ENCODE measurements at places on chromosomes 6 and 20.

- DNase-seq = no peak
These were observed 157.8 kb downstream of the CDKAL1 start for GRCh38 chr6:20692023-20692422.

- no peak for DNase-seq
These were observed 13.3 kb upstream of the BAK1 start for GRCh38 chr6:33593414-33593727.

DNA sequence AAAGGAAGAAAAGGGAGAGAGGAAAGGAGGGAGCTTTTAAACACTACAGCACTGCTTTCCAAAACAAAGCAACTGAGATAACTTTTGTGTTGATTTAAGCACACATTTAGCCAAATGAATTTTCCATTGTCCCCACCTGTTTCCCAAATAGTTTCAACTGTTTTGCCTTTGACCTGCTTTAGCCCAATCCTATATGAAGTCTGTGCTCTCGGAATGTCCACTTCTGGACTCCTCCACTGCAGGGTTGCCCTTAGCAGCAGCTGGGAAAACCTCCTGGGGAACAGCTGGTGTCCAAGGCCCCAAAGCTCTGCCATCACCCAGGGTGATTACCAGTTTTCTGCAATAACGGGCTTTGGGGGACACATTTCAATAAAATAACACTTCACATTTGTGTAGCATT lies 44.9 kb upstream of the PKHD1 start:
- no peak for DNase-seq

GRCh38 chr6:44679438-44680201 lies 292.1 kb downstream of the CDC5L start:
- no peak for DNase-seq

GRCh38 chr6:121520337-121521163 lies 85.1 kb downstream of the GJA1 start:
- no peak for DNase-seq

GRCh38 chr6:71412559-71413140 lies 124.0 kb downstream of the OGFRL1 start:
- DNase-seq = no peak

DNA sequence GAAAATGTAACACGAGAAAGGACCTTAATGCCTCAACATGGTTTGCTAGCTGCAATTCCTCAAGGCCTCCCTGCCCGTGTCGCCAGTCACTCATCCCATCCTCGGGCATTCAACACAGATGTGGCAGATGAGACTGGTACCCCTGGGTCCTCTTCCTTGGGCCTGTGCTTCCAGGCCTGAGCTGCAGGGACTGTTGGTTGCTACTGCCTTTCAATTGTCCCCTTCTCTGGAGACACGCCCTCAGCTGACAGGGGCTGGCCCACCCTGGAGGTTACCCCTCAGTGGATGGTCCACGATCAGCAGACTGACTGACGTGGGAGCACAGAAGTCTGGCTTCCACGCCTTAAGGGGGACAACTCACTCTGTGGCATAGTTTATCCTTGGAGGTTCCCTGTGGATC lies 495.1 kb upstream of the CHD6 start:
- DNase-seq = no peak

GRCh38 chr6:122753688-122754056 lies 25.8 kb upstream of the FABP7 start:
- peak; percentile 63 for DNase-seq

- DNase-seq = no peak
These were observed 240.6 kb downstream of the FOXC1 start for GRCh38 chr6:1850121-1850839.

- DNase-seq = peak; percentile 12
These were observed at the start of gene PLA2G7 for GRCh38 chr6:46734867-46735719. PLA2G7 (minus strand) TSS chr6:46735375; CDS start chr6:46722891, 12,484 bp downstream.

DNA sequence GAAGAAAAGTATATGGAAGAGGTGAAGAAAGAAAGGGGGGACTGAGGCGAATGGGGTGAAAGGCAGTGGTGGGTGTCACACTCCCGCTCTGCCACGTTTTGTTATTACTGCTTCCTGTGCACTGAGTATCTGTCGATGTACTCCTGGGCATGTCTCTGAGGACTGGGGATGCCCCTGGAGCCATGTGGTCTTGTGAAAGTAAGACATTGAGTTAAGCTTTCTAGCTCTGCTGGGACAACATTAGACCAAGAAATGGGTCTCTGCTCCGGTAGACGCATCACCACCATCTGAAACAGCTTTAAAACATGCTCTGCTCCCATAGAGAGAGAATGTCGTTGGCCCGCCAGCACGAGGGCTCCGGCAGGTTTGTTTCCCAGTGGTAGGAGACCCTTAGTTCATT lies 40.0 kb downstream of the IRF4 start:
- DNase-seq = no peak

GRCh38 chr6:141472162-141472928 lies 660.4 kb upstream of the GJE1 start:
- DNase-seq = no peak

DNA sequence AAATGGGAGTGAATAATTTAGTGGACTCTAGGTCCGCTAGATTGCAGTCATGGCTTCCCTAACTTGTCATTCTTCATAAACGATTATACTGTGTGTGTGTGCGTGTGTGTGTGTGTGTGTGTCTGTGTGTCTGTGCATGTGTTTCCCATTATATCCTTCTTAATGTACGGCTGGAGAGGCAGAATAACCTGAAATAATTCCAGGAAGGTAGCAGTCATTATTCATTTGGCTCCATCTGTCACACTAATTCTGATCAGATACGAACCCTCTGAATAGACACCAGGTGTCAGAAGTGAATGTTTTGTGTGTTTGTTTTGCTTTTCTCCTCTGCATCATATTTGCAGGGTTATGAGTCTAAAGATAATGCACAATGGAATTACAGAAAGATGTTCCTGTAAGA lies 372.9 kb downstream of the DOK5 start:
- no peak for DNase-seq

DNA sequence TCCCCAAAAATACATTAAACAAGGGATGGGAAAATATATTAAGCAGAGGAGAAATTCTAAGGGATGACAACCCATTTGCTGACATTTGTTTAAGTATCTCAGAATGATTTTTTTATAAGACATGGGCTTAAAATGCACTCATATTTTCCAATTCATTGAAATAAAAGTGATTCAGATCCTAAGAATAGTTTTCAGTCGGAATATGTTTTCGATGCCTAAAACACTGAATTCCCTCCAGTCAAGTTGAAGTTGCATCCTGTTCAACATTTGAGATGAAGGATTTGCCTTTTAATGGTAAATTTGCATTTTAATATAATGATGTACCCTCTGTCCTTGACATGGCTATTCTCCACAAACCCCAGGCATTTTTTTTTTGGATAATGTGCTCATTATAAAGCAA lies 79.3 kb downstream of the PTCHD4 start:
- DNase-seq = no peak

DNA sequence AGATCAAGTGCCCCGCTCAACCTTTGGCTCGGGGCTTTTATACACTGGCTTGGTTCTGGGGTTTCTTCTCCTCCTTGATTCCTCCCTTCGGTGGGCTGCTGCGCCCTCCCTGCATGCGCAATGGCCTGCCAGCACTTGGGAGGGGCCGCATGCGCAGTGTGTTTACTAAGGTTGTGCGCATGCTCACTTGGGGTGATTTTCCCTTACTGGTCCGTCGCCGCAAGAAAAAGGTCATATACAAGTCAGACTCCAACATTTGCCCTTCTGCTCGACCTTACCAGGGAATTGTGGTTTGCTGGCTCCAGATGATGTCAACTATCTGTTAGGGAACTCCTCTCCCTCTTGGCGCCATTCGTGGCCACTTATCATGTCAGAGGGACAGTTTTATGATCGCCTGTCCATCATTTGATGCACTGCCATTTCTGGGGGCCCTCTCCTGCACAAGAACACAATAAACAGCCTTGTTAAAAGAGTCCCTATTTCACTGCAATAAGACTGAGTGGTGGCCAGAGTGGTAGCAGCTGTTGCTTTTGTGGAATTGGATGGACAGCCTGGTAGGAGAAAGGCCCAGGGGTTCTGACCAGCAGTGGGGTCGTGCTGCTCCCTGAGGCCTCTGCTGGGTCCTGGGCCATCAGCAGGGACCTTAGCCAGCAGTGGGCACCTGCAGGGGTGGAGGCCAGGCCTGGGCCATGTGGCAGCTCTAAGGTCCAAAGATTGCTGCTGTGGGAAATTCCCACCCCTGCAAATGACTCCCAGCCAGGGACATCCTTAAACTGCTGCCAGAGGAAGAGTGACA lies 2.8 kb upstream of the LBP start:
- no peak for DNase-seq

DNA sequence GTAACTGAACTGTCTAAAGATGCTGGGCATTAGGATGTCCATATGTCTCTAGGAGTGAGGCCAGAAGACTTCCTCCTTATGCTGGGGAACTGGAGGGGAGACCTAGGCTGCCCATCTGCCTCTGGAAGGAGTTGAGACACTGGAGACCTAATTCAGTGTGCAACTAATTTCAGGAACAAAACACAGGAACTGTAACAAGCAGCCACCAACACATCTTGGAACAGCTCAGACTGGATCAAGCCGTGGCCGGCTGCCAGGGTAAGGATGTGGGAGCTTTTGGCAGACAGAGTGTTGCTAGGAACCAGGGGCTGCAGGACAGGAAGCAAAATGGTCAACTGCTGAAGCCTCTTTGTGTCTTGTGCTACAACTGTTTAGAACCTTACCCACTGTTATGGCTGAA lies 16.4 kb upstream of the MAS1 start:
- peak; percentile 17 for DNase-seq

GRCh38 chr6:93376026-93376540 lies 43.3 kb downstream of the EPHA7 start:
- DNase-seq = no peak

- DNase-seq = no peak
These were observed 995 bp downstream of the ZFP64 start for GRCh38 chr20:52190437-52191131.

- DNase-seq = no peak
These were observed 29.3 kb upstream of the B4GALT5 start for GRCh38 chr20:49742948-49743347.

DNA sequence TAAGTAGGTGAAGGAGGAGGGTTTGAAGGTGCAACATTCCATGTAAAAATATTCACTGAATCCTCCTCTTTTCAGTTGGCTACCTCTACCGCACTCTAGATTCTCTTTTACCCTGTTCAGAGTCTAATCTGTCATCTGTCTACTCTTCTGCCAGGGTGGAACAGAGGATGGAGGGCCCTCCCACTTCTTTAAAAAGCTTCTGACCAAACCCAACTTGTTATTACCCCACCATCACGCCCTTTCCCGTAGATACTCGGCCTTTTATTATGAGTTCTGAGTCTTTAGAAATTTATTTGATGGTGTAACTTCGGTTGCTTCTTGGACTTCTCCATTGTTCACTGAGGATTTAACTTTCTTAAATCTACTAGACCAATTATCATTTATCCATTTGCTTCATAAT lies 11.7 kb downstream of the STX11 start:
- DNase-seq = no peak

DNA sequence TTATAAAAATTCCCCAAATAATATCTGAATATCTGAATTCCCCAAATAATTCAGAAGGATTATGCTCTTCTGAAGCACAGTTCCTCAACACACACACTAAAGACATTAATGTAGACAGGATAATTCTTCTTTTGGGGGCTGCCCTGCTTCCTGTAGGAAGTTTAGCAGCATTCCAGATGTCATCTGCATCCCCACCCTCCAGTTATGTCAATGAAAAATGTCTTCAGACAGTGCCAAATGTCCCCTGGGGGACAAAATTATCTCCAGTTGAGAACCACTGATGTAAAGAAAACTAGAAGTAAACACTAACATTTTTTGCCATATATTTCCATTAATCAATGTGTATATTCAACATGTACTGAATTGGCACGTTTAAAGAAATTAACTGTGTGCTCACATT lies 25.9 kb upstream of the NAA20 start:
- DNase-seq = no peak

DNA sequence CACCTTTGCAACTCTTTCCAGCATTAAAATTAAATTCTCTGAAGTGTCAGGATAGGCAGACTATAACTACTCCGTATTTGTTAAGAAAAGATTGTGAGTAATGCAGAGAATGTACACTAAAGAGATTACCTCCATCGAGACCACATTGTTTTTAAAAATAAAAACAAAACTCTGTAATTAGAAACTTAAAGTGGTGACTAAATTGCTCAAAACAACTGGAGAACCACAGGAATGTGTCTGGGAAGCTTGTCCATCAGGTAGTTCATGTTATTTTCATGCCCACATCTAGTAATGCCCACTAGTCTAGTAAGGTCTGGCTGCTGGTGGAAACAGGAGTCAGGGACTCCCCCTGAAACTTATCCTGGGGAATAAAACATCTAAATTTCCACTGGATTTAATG lies 103.0 kb upstream of the FOXQ1 start:
- no peak for DNase-seq

Measured in pons (tissue), 1 donor.